C1 segment of cervical spinal cord (tissue), 14 donors: ENCODE measurements at places on chromosomes 12 and 14.

- DNase-seq, result no peak
Measured at GRCh38 chr12:2151391-2151790, 98.6 kb downstream of the CACNA1C start.

- no peak for DNase-seq
Measured at GRCh38 chr14:61673305-61673704, 22.0 kb upstream of the HIF1A start.

GRCh38 chr12:76259106-76259505 lies 89.1 kb downstream of the BBS10 start:
- no peak for DNase-seq

- DNase-seq, result no peak
Measured at GRCh38 chr12:75120311-75120711, 89.3 kb downstream of the KCNC2 start.

DNA sequence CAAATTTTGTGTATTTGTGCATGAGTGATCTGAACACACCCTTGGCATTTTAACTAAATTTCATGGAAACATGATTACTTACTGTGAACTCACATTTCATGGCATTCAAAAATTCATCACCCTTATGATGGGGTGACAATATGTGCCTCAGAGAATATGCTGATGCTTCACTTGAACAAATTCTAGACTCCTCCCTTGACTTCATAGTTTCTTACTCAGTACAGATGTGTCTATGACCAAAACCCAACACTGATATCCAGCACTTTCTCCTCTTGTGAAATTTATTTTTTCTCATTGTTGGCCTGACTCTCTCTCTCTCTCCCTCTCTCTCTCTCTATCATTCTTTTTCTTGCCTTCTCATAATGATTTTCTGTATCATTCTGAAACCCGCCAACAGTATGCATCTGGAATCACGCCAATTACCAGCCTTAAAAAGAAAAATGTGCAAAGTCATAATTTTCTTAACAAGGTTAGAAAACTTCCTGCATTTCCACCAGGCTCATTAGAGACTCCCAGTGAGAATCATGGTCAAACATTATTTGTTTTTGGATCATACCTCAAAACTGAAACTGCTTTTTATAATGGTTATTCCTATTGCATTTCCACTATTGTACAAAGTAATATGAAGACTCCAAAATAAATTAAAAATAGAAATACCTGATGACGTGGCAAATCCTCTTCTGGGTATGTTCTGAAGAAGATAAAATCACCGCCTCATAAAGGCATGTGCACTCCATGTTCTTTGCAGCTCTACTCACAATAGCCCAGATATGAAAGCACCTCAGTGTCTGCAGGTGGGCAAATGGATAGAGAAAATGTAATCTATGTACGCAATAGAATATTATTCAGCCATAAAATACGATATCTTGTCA lies 722.2 kb downstream of the TMEM121 start:
- DNase-seq, result no peak

GRCh38 chr12:6697584-6698351 lies 2.8 kb downstream of the PIANP start:
- DNase-seq, result no peak

DNA sequence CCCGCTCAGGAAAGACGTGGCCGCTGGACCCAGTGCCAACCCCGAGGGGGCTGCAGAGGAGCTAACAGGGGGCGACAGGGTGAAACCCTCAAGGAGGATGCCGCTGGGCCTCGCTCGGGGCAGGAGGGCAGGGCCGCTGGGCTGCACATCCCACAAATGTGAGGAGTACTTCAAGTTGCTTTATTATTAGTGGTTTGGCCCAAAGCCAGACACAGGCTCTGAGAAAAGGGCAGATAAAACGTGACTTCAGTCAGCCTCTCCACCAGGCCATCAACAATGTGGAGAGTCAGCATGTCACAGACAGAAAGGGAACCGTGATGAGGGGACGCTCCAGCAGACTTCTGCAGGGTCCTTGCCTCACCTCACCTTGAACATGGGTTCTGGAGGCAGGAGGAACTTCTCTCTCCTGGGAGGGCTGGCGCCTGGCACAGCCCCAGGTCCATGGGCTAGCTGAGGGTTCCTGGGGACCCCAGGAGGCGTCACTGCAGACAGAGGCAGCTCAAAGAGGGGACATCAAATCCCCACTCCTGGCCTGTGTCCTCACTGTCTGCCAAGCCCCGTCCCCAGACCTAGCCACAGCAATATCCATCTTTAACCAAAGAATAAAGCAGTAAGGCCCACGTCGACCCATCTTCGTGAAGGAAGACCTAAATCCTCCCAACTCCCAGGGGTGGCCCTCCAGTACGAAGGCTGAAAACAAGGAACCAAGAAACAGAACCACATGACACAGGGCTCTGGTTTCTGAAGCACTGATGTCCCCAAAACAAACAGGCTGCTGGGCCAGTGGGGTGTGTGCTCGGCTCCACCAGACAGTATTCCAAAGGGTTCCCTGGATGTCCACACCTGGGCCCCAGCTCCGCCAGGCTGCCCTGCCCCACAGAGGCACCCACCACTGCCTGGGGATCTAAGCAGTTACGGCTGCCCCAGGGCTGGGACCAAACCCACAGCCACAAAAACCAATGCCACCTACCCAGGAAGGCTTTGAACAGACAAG lies 35.1 kb downstream of the CCDC85C start:
- no peak for DNase-seq

DNA sequence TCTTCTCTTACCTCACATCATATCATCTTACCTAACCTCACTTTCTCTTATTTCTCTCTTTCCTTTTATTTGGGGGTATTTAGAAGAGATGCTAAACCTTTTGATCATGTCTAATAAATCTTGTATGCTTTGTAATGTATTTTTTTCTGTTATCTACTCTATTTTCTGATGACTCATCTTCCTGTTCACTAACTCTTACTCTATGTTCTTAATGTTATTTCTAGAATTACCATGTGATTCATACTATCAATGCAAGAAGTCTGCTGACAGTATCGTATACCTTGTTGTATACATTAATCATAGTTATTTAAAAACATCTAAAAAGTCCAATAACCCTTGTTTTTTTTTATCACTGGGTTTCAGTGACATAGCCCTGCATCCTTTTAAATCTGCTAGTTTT lies 62.3 kb downstream of the MGAT4C start:
- DNase-seq, result no peak

DNA sequence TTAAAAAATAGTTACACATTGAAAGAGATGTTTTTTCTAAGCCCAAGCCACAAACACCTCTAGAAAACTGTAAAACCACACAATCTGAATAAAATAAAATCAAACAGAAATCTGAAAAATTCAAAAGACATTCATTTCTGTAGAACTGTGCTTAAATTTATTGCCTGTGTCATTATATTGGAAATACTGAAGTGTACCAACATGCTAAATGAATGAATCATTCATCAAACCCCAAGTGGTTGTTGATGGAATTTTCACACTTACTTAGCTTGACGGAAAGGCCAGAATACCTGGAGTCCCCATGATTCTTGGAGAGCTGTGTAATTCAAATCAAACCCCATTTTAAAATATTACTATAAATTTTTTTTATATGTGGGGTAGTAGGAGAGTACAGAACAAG lies 2.7 kb downstream of the KITLG start:
- no peak for DNase-seq

DNA sequence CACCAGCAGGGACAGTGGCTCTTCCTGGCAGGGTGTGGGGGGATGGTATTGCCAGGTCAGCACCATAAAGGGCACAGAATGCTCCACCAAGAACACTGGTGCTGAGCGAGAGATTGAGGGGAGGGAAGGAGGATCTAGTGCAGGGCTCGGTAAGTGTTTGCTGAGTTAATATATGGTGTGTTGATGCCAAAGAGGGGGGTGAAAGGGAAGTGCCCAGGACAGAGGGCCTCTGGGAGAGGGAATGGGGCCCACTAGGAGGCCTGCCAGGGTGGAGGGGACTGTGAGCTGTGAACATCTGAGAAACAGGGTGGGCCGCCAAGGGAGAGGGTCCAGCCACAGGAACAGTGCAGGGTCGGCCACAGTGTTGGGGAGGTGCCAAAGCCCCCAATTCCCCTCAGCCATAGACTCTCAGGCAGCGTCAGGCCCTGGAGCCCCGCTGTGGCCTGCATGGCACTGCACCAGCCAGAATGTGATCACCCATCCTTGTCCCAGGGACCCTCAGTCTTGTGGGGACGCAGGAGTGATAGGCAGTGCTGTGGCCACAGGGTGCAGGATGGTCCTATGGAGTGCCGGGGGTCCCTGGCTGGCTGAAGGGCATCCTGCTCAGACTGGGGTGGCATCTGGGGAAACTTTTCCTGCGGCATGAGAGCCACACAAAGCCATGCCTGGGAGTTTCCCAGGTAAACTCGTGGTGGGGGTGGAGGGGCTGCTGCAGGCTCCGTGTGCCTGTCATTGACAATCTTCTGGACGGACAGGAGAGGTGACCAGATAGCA lies 11.9 kb downstream of the RIN3 start:
- no peak for DNase-seq

- no peak for DNase-seq
Measured at GRCh38 chr12:98401427-98401826, 114.0 kb upstream of the TMPO start.

- peak; percentile 73 for DNase-seq
Measured at GRCh38 chr14:34722723-34723545, 8.5 kb upstream of the CFL2 start.

- DNase-seq, result no peak
Measured at GRCh38 chr14:99725774-99726537, 41.9 kb downstream of the CYP46A1 start.

- peak; percentile 74 for DNase-seq
Measured at GRCh38 chr14:76829650-76830421, 3.6 kb downstream of the LRRC74A start.

GRCh38 chr14:62957562-62957961 lies 87.7 kb downstream of the KCNH5 start:
- no peak for DNase-seq

- no peak for DNase-seq
Measured at GRCh38 chr12:4164559-4165558, 108.7 kb upstream of the CCND2 start.

DNA sequence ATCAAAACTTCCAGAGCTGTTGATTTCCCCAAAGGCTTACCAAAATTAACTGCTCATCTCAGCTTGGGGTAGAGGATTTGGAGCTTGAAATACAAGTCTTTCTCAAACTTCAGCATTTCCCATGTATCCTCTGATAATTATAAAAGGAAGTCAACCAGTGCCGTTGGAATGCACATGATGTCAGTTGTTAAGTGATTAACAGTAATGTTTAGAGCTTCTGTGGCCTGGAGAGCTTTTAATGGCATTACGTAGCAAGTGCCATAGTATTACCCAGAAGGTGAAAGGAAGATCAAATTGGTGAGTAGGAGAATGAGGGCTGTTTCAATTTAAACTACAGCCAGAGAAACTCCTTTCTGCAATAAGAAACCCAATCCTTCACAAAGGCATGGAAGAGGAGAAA lies 62.5 kb upstream of the PTPRR start:
- no peak for DNase-seq

DNA sequence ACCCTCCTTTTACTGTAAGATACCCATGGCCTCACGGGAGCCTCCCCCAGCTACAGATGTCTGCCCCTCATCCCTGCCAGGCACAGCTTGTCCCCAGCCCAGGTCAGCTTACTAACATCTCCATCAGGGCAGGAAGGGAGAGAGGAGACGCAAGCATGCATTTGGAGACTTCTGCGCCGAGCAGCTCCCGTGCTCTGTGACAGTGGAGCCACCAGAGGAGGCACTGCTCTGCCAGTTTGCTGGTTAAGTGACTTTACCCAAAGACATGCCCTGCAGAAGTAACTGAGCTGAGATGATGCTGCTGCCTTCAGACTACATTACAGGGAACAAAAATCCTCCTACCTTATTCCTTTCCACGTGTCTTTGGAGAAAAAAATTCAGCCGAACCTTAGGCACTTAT lies 133.4 kb downstream of the ESRRB start:
- DNase-seq, result no peak

DNA sequence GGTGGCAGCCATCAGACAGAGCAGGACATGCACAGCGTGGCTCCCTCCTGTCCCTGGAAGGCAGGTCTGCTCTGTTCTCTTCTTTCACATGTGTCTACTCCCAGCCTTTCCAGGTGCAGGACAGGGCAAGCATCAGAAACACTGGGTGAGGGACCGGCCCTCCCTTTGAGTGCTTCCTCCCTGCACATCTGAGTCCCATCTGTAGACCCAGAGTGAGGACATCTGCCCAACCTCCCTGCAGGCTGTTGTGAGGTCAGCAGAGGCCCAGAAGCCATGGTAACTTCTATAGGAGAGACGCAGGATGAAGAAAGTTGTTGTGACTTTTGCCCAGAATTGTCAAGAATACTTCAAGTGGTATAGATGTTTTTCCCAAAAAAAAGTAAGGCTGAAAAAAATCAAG lies 282.7 kb downstream of the CACNA1C start:
- DNase-seq, result no peak

DNA sequence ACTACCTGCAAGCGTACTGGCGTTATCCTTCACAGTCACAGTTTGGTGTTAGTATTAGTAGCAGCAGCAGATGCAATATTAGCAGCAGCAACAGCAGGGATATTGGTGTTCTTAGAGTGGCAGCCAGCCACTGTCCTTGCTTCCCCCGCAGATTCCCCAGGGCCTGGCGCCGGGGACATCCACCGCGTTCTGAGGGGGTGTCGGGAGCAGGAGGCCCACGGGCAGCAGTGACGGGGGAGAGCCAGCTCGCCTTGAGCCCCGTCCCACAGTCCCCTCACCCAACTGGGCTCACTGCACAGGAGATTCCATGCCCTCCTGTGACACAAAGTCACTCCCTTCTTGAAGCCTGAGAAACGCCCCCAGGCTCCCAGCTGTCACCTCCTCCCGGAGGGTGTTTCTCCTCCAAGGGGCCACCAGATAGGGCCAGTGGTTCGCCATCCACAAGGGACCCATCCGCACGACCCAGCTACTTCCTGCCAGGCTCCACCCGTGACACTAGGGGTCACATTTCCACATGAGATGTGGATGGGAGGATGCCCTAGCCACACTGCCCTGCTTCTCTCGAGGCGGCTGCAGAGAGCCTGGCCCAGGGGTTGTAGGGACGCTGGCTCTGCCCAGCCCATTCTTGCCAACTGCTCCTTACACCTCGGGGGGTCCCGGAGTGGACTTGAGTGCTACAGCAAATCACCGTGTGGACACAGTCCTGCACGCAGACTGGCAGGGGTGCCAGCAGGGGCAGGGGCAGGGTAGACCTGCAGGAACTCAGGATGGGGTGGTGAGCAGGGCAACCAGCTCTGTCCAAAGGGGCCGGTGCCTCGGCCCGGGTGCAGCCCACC lies 123.1 kb downstream of the PIWIL1 start:
- DNase-seq, result no peak

- no peak for DNase-seq
Measured at GRCh38 chr14:75864352-75864751, 117.4 kb downstream of the TGFB3 start.

DNA sequence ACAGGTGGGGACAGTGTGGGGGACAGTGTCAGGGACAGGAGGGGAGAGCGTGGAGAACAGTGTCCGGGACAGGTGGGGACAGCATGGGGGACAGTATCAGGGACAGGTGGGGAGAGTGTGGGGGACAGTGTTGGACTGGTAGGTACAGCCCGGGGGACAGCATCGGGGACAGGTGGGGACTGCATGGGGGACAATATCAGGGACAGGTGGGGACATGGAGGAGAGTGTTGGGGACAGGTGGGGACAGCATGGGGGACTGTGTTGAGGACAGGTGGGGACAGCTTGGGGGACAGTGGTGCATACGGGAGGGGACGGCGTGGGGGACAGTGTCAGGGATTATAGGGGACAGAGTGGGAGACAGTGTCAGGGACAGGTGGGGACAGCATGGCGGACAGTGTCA lies 212.3 kb downstream of the TMEM121 start:
- DNase-seq, result no peak

- DNase-seq, result no peak
Measured at GRCh38 chr12:70186436-70186835, 56.8 kb upstream of the CNOT2 start.

GRCh38 chr12:108802101-108802961 lies 55.1 kb downstream of the SSH1 start:
- DNase-seq, result no peak

- no peak for DNase-seq
Measured at GRCh38 chr14:74077401-74077800, 6.9 kb downstream of the ALDH6A1 start.
